ENCODE measurements at places on chromosomes 6 and 20. TPM values are rescaled to one million over a fixed set of nuclear protein-coding genes. Genes with fewer than 3 reads are reported as not detected.

DNA sequence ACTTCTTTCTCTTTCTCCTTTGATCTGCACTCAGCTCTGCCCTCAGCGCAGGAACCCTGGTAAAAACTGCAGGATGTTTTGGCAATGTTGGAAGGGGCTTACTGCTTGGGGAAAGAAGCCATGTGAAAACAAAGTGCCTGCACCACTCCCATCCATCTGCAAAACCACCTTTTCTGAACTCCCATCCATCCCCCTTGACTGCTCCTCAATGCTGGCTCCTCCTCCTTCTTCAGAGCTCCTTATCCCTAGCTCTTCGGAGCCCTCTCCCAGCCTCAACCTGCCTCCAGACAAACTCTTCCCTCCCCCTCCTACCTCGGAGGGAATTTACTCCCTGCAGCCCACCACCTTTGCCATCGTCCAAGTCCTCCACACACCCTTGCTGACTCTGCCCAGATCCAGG is 4.2 kb upstream of the ZBTB12 start:
- no peak for DNase-seq

DNA sequence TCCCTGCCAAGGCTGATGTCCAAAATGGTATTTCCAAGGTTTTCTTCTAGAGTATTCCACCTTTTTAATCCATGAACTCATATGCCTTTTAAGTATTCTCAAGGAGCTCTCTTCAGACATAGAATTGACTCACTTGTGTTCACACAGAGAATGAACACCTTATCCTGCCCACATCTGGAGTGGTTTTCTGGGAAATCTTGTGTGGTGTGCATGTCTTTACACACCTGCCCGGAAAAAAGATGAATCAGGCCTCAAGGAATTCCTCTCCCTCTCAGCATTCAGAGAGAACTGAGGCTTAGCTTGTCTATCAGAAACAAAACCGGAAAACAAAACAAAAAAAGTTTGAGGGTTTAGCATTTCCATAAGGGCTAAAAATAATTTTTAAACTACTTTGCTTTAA is 148.8 kb downstream of the TFAP2A start:
- no peak for DNase-seq

- no peak for DNase-seq
Measured at GRCh38 chr20:1062334-1063010, 55.9 kb upstream of the PSMF1 start.

DNA sequence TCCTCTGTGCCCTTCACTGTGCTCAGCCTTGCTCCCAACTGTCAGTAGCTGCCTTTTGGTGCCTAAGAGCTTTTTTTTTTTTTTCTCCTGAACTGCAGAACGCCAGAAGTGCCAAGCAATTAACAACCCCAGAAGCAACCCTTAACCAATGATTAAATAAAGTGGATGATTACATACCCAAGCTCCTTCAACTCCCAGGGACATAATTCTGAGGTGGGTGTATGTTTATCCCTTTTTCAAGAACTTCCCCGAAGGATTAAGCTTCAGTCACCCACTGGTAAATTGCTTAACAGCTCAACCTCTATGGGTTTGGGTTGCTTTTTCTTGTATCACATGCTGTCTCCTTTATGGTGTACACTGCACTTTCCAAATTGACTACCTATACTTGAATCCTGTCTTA is 41.1 kb downstream of the KLHL31 start:
- DNase-seq, result no peak

DNA sequence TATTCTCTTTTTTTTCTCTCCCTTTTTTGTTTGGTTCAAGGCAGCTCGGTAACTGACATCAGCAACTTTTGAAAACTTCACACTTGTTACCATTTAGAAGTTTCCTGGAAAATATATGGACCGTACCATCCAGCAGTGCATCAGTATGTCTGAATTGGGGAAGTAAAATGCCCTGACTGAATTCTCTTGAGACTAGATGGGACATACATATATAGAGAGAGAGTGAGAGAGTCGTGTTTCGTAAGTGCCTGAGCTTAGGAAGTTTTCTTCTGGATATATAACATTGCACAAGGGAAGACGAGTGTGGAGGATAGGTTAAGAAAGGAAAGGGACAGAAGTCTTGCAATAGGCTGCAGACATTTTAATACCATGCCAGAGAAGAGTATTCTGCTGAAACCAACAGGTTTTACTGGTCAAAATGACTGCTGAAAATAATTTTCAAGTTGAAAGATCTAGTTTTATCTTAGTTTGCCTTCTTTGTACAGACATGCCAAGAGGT is 10.6 kb downstream of the HEY2 start:
- DNase-seq, result no peak

Gene SERINC1
- total RNA-seq, result 282 TPM

Gene LTB
- total RNA-seq, result not detected

Gene C6orf52
- not detected for total RNA-seq

All from fibroblast of the aortic adventitia (primary cell).